ENCODE measurements at places on chromosomes 4 and X.

DNA sequence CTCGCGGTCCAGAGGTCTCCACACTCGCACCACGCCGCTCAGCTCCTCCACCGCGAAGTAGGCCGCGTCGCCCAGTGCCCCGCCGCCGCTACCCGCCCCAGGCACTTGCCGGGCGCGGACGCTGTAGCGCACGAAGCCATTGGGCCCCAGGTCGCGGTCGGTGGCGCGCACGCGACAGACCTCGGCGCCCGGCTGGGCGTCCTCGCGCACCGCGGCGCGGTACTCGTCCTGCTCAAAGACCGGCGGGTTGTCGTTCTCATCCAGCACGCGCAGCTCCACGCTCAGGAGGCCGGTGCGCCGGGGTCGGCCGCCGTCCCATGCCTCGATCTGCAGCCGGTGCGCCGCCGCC lies 1.4 kb downstream of the DCHS2 start:
- DNase-seq, result no peak

- DNase-seq, result no peak
These were observed 182.8 kb downstream of the FAM47A start for GRCh38 chrX:33949300-33949699.

DNA sequence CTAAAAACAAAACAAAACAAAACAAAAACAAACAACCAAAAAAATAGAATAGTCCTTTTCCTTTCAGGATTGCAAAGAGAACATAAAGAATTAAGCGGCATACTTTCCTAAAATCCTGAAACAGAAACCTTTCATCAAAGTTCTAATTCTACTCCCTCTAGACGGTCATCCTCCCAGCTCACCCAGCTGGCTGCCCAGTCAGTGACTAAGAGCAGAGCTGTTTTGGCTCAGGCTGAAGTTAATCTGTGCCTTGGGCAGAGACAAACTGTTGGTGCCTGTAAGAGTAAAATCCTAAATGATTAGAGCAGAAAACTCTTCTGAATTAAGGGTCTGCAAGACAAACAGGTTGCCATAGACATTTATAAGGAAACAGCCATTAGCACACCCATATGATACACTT lies 17.6 kb upstream of the WAS start:
- no peak for DNase-seq

GRCh38 chr4:38030023-38030422 lies 69.8 kb downstream of the PTTG2 start:
- DNase-seq, result no peak

DNA sequence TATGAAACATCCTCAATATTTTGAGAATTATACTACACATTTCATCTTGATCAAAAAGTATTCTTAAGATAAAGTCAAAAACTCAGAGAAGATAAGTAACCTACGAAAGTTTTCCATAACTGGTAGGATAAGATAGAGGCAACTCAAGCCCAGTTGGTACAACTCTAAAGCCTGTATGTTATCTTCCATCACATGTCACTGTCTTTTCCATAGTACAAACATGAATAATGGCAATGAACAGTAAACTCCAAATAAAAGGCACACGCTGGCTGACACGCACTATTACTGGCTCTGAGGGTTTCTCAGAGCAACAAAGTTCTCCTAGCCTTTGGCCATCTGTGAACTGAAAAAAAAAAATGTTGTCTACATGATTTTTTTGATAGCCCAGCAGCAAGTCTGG lies 27.2 kb downstream of the LIN54 start:
- no peak for DNase-seq

Measured in stimulated activated CD8-positive, alpha-beta memory T cell treated with anti-CD3 and anti-CD28 coated beads, Interleukin-4, amount 100 ng/mL, for 1 hour (primary cell).